AG04449 (cell line): ENCODE measurements at places on chromosomes 12 and 14.

DNA sequence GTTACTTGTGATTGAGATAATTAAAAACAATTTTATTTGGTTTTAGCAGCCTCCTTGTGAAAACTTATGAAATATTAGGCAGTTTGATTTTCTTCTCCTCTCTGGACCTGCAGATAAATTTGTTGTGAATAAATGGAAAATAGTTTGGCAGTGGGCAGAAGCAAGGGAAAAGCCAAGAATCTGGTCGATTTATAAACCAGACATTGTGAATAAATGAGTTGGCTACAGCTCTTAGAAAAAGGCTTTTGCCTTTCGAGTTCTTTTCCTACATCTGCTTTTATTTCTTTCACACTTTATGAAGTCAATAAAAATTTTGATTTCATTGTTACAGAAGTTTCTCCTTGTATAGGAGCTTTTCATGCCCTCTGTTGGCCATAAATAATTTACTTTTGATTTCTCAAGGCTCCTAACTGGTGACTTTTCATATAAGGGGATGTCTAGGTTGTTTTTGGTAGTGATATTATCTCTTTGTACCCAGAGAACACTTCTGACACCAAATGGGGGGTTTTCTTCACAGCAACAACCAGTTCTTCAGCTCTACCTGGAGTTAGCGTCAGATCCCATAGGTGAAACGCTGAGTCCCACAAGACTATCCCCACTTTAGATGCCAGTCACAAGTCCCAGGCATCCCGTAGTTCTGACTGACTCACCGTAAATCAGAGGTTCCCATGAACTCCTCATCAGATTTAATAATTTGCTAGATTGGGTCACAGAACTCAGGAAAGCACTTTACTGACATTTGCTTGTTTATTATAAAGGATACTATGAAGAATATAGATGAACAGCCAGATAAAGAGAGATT lies 136.5 kb upstream of the DNM1L start:
- DNase-seq: no peak

- DNase-seq: no peak
These were observed 11.3 kb downstream of the KIF26A start for GRCh38 chr14:104149617-104150135.

DNA sequence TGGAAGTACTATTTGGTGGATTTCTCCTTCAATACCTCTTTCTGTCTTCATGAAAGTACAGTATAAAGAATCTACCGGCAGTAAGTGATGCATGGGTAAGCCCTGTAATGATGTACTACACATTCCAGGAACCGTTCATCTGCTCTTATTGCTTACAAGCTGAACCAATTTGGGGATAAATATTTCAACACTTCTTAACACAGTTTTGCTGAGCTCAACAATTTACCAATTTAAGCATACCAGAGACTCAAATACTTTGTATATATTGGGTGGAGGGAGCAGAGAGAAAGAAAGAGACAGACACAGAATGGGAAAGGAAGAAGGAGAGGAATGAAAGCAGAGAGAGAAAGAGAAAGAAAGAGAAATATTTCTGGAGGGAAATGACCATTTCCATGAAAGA lies 821.1 kb upstream of the FLRT2 start:
- DNase-seq: no peak

DNA sequence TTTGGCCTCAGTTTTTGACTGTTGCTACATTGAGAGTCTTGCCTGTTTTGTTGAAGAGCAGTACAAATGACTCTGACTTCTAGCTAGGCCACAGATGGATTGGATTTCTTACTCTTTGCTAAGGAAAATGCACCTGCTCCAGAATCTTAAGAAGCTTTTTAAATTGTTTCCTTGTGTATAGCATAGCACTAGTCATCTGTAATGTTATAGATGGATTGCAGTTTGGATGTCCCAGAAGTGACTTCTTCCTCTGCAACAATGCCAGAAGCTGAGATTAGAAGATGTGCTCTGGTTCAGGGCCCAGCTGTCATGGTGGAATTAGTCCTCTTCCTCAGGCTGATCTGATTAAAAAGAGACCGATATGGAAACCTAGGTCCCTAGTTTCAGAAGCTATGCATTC lies 67.9 kb downstream of the DAAM1 start:
- no peak for DNase-seq

DNA sequence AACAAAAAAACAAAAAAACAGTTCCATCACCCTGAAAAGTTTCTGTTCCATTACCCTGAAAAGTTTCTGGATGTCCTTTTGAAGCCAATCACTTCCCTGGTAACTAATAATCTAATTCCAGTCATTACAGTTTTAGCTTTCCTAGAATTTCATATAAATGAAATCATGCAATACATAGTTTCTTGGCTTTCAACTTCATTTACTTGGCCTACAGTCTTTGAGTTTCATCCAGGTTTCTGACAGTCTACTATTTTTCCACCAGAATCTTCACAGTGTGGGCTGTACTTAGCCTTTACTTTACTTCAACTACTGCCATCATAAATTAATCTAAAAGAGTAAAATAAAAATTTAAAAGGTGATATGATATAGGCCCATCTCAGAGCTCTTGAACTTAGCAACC lies 55.5 kb downstream of the RPS6KA5 start:
- DNase-seq: no peak
